Anterior cingulate cortex (tissue), 58 donors: ENCODE measurements at places on chromosomes 1 and 21.

DNA sequence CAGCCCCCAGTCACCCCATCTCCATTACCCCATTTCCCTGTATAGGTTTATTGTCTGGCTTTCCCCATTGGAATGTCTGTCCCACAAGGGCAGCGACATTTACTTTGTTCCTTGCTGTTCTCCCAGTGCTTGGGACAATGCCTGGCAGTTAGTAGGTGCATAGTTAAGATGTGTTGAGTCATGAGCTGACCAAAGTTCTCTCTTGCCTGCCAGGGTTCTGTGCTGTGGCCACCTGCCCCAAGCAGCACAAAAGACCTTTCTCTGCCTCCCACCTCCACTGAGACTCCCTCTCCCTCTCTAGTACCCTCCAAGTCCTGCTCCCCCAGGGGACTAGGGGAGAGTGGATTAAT lies 40.0 kb downstream of the TMCO4 start:
- DNase-seq, result no peak

GRCh38 chr1:108199781-108200686 lies at the start of gene SLC25A24:
Gene SLC25A24 (minus strand): TSS chr1:108200343. CDS start chr1:108200138, 205 bp downstream.
- peak; percentile 66 for DNase-seq

DNA sequence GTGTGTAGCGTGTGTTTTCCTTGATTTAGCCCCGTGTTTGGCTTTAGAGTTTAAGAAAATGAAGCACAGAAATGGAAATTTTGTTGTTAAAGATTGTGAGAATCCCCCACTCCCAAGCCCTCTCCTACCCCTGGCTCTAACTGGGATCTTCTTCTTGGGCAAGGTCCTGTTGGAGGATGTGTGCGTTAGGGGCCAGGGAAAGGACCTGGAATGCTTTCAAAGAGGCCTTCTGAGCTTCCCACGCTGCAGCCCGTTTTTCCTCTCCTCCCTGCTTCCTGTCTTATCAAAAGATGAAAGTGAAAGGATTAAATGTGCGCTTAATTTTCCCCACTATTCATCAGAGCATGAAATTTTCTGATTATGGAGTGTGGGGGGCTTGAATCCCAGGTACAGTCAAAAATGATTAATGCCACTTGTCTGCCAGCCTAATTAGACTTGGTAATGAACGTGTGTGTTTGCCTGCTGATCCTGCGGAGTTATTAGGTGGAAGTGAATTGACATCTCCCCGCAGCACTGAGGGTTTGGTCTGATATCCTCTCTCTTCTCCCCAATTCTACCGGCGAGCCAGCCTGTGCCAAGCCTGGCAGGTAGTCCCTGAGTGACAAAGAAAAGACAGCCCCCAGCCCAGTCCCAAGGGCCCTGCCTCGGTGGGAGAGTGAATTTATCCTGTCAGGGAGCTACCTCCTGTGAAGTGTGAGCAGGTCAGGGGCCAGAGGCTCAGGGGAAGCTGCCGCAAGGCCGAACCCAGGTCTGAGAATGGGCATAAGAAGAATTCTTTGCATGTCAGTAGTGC lies 4.9 kb downstream of the RASSF5 start:
- no peak for DNase-seq

GRCh38 chr1:1543706-1544099 lies 3.3 kb upstream of the TMEM240 start:
- no peak for DNase-seq

- no peak for DNase-seq
These were observed 23.2 kb downstream of the CD1D start for GRCh38 chr1:158203693-158204457.

GRCh38 chr1:151809290-151809984 lies 4.2 kb upstream of the LINGO4 start:
- DNase-seq, result no peak

- peak; percentile 7 for DNase-seq
These were observed 252.5 kb upstream of the C1orf105 start for GRCh38 chr1:172167796-172168596.

DNA sequence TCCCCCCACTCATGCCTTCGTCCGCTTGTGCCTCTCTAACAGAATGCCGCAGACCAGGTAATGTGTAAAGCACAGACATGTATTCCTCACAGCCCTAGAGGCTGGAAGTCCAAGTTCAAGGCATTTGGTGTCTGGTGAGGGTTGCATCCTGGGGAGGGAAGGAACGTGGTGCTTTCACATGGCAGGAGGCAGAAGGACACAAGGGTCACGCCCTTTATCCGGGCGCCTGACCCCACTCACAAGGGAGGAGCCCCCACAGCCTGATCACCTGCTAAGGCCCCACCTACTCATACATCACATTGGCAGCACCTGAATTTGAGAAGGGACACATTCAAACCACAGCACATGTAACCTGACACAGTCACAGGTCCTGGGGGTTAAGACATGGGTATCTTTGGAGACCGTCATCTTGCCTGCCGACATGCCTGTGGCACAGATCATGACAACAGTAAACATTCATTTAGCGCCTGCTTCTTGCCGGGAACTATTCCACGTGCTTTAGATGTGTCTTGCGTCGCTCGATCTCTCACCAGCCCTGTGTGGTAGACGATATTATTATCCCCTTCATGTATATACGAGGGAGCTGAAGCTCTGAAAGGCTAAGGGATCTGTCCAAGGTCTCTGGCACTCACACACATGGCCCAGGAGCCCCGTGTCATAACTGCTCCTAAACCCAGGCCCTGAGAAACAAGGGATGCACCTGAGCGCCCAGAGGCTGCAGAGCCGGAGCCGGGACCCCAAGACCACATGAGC lies 235.6 kb downstream of the NPHP4 start:
- no peak for DNase-seq

DNA sequence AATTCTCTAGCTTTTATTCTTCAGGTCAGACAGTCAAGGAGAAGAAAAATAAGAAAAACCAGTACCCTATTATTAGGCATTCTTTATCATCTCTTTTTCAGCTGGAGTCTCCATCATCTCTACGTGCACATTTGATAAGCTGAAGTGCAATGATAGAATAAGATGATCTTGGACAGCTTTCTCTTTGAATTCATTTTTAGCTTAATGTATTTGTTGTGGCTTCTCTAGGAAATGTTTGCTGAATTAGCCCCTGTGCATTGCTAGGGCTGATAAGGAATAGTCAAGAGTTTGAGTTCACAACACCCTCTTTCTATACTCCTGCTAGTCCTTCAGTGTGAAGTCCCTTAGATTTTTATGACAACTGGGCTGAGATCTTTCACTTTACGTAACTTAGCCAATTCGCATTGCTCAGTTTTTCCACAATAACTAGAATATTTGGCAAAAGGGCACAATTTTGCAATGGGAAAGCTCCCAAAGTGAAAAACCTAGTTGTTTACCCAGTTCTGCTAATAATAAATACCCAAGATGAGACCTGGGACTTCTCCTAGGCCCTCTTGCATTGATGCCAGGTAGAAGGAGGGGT lies 7.0 kb upstream of the KCNJ15 start:
- no peak for DNase-seq

DNA sequence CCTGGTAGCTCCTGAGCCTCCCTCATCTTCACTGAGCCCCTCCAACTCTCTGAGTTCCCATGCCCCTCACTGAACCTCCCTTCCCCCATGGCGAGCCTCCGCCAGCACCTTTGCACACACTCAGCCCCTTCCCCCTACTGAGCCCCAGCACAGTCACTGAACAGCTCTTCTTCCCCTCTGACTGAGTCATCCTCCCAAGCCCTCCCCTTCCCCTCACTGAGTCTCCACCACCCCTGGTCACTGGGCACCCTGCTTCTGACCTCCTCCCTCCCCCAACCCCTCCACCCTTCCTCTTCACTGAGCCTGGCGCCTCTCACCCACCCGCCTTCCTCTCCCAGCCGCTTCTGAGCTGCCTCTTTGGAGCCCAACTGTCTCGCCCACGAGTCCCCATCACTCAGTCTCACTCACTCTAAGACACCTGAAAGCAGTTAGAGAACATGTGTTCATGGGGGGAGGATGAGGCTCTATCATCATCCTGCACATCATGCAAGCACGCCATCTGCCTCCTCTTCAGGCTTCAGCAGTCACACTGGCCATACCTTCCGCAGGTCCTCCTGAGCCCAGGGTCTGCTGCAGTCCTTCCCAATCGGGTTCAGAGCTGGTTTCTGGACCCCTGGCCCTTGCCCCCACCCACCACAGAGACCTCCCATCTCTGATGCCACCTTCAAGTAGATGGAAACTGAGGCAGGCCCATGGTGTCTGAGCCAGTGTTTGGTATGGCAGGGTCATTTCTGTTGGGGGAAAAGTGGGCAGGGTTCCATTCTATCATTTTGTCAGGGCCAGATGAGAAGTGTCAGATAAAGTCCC lies 2.0 kb upstream of the TRNP1 start:
- DNase-seq, result no peak

- DNase-seq, result no peak
These were observed 81.2 kb upstream of the F3 start for GRCh38 chr1:94622757-94623156.

- no peak for DNase-seq
These were observed 2.3 kb upstream of the ECE1 start for GRCh38 chr1:21292503-21292983.

DNA sequence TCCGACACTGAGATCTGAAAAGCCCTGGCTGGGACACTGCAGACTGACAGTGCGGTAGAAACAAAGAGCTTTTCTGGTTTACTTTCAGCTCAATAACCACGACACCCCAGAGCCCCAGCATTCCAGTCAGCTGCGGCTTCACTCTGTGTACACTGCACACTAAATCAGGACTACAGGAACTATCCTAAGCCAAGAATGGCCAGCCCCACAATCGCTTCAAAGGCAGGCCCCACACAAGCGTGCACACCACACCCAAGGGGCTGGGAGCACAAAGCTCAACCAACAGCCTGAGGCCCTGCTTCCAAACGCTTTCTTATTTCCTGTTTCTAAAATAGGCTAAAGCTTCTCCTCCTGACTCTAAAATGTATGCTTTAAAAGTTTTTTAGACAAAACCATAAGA lies 28.4 kb downstream of the URB1 start:
- no peak for DNase-seq

GRCh38 chr1:109980324-109981003 lies 4.1 kb upstream of the AHCYL1 start:
- DNase-seq, result no peak

DNA sequence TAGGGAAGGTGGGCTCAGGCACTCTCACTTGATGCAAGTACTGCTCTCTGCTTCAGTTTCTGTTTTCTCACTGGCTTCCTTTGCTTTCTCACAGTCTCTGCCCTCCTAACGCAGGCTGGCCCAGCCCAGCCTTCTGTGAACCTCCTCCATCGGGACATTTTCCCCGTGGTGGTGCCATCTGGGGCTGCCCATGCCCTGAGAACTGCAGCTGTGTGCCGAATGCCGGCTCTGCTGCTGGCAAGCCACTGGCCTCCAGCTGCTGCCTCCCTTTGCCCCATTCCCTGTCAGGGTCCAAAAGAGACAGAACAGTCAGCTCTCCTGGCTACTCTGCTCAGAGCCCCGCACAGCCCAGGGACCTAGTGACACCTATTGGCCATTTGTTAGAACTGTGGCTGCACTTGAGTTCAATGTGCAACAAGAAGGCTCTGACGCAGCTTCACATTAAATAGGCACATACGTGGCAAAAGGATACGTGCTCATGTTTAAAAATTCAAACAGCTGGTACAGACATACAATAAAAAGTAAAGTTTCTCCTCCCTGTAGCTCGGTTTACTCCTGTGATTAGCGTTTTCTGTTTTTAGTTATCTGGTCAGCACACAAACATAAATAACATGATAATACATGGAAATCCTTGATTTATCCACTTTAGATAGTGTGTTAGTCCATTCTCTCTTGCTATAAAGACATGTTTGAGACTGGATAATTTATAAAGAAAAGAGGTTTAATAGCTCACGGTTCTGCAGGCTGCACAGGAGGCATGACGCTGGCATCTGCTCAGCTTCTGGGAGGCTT lies 46.6 kb downstream of the FCRL5 start:
- DNase-seq, result peak; percentile 22

- DNase-seq, result no peak
These were observed 12.7 kb downstream of the TMCO4 start for GRCh38 chr1:19786988-19787423.

- DNase-seq, result no peak
These were observed 994 bp upstream of the LAMTOR5 start for GRCh38 chr1:110408488-110408887.

GRCh38 chr1:56496821-56497772 lies 82.3 kb downstream of the PLPP3 start:
- no peak for DNase-seq

GRCh38 chr1:222325506-222325905 lies 222.4 kb downstream of the HHIPL2 start:
- DNase-seq, result no peak

DNA sequence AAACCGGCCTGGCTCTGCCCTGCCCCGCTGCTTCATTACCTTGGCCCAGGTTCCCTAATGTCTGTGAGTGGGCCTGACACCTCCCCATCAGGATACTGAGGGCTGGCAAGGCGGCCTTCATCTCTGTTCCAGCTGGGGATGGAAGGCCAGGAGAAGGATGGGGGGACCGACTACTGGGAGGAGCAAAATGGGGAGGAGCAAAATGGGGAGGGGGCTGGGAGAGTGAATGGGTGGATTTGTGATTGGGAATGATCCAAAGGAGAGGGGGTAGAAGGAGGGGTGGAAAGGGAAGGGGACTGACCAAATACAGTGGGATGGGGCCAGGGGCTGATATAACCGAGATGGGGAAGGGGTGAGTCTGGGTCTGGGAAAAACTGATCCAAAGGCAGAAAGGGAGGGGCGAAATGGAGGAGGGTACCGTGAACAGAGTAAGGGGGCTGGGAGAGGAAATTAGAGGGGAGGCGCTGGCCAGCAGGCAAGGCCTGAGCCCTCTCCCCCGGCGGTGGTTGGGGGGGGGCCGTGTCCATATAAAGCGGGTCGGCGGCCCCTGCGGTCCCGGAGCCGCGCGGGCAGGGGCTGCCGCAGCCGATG lies at the start of gene FOXE3:
TSS of gene FOXE3 (plus strand) at position 558 of the 591 bp plus-strand sequence. CDS start at position 589, 31 bp downstream.
- no peak for DNase-seq

- no peak for DNase-seq
These were observed 12.9 kb upstream of the NUF2 start for GRCh38 chr1:163308811-163309210.

DNA sequence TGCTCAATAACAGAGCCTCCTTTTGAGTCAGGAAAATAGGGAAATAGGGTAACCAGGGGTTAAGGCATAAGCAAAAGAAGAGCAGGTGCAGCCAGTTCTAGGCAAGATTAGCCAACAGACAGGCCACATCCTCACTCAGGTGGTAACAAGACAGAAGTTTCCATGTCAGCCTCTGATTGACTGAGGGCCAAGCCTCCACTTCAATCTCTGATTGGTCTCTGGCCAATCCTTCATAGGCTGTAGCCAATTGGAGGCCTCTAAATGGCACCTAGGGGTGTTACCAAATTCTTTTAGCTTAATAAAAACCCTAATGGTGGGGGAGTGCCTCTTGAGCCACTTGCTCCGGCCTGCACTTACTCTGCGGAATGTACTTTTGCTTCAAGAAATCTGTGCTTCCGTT lies 37.2 kb downstream of the LACTBL1 start:
- DNase-seq, result no peak

GRCh38 chr1:31730336-31731048 lies 26.7 kb upstream of the COL16A1 start:
- DNase-seq, result no peak

DNA sequence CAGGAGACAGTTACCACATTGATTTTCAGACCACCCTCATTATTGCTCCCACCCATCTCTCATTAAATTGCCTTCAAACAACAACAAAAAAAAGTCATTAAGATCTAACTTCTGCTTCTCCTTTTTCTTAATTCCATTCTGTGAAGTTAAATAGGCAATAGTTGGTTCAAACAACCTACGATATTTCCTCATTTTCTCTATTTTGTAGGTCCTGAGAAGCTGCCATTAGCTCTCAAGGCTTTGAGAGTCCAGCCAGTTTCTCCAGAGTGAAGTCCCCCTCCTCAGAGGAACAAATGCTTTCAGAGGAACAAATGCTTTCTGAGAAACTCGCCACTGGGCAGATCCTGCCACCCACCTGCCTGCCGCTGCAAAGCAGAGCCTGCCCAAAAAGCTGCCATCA lies 125.6 kb downstream of the ETS2 start:
- no peak for DNase-seq

GRCh38 chr1:245156041-245156735 lies 1.4 kb downstream of the KIF26B start:
- peak; percentile 19 for DNase-seq
